ENCODE measurements at places on chromosomes 3 and 15. TPM values are rescaled to one million over a fixed set of nuclear protein-coding genes. Genes with fewer than 3 reads are reported as not detected.

Gene PATL2
- 0.85 TPM for total RNA-seq

Gene ABTB1
- total RNA-seq = 4.1 TPM

Gene SYNPR
- not detected for total RNA-seq

Gene SNX22
- 0.21 TPM for total RNA-seq

Gene LMCD1
- 91.1 TPM for total RNA-seq

Gene NRG4
- not detected for total RNA-seq

Gene NR1I2
- not detected for total RNA-seq

Gene NUSAP1
- 3.6 TPM for total RNA-seq

Gene ECE2
- total RNA-seq = under 0.01 TPM

Gene CYP19A1
- not detected for total RNA-seq

Gene CHRM5
- total RNA-seq = not detected

Gene WNT5A
- total RNA-seq = 3.6 TPM
